ENCODE measurements at places on chromosomes 13 and 19. TPM values are rescaled to one million over a fixed set of nuclear protein-coding genes. Genes with fewer than 3 reads are reported as not detected.

- peak overlapping the region; percentile 91 for H3K27ac ChIP-seq
- peaks cover 96% of the 10 kb centered on the region for H3K4me1 ChIP-seq
- H3K36me3 ChIP-seq, result no peaks in the 10 kb centered on the region
Observed at GRCh38 chr19:2055931-2056836, 5.1 kb upstream of the MKNK2 start.

DNA sequence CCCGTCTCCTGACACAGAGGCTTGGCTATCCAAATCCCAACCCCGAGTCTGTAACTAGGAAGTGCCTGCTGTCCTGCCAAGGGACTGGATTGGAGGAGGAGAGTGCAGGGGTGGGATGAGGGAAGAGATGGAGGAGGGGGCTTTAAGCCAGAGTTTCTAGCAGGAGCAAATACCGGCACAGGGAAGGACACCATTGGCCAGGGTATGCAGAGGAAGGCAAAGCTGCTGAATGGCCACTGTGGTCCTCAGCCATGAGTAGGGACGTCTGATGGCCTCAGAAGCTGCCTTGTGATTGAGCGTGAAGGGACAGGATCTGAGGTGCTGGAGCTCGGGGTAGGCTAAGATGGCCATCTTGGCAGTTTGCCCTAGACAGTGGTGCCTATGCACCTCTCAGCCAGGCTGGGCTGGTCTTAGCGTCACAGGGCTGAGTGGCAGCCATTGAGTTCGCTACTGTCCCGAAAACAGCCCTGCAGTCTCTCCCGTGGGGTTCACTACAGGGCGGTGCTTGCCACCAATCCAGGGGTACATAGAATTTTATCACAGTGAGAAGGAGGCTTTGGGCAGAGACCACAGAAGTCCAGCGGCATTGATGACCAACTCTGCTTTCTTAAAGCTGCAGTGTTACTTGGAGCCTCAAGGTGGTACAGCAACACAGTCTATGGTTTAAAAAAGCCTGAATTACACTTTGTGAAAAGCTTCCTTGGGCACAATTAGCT, 61.8 kb downstream of the AKAP11 start:
- no peaks in the 10 kb centered on the region for H3K4me1 ChIP-seq
- no peak overlapping the region for H3K27ac ChIP-seq
- no peaks in the 10 kb centered on the region for H3K27me3 ChIP-seq
- H3K36me3 ChIP-seq, result no peaks in the 10 kb centered on the region
- DNase-seq, result no peak
- H3K4me3 ChIP-seq, result no peak overlapping the region

Gene ZNF14
- total RNA-seq, result 12.3 TPM

- DNase-seq, result no peak
- no peaks in the 10 kb centered on the region for H3K36me3 ChIP-seq
- no peaks in the 10 kb centered on the region for H3K4me1 ChIP-seq
- no peak overlapping the region for H3K4me3 ChIP-seq
- H3K27ac ChIP-seq, result no peak overlapping the region
Observed at GRCh38 chr13:74080762-74081161, 53.4 kb downstream of the KLF12 start.

Gene MUC16
- 0.04 TPM for total RNA-seq

Gene LPAR6
- total RNA-seq, result 19.6 TPM

- no peaks in the 10 kb centered on the region for H3K27me3 ChIP-seq
- no peak overlapping the region for H3K4me3 ChIP-seq
- H3K36me3 ChIP-seq, result peaks cover 5% of the 10 kb centered on the region
- H3K27ac ChIP-seq, result peak overlapping the region; percentile 78
Observed at GRCh38 chr19:46927106-46927505, 66.3 kb downstream of the ARHGAP35 start.

DNA sequence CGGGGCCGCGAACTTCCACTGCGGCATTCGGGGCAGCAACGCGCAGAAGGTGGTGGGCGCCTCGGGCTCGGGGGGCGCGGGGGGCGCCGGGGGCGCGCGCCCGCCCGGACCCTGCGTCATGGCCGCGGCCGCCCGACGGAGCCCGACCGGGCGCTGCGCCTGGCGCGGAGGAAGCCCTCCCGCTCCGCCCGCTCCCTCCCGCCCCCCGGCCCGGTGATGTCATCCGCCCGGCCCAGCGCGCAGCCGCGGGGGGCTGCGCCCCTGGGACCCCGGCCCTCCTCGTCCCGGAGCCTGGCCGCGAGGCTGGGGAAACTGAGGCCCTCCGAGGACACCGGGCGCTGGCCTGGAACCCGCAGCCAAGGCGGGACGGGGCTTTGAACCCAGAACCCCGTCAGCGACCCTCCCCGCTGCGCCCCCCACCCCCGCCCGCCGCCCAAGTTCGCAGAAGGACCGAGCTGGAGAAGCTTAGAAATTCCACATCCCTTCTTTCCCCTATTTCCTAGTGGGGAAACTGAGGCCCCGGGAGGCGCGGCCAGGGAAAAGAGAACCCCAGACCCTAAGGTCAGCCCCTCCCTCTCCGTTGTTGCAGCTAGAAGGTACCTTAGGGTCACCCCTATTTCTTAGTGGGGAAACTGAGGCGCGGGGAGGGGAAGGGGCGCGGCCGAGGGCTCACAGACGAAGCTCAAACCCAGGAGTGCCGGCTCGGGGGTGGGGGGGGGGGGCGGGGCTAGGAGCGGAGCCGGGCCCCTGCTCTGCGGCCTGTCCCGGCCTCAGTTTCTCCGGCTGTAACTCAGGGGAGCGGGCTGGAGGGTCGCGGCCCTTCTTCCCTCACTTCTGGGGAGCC, at the start of gene SHC2:
SHC2 (minus strand) TSS at position 157 of the 844 bp plus-strand sequence; CDS start at position 120, 37 bp downstream.
- peaks cover 22% of the 10 kb centered on the region for H3K4me1 ChIP-seq
- no peak for DNase-seq
- H3K27me3 ChIP-seq, result peaks cover 14% of the 10 kb centered on the region
- H3K4me3 ChIP-seq, result peak within 1 kb of the TSS; percentile 74
- no peaks in the 10 kb centered on the region for H3K36me3 ChIP-seq
- H3K27ac ChIP-seq, result peak within 1 kb of the TSS; percentile 78

DNA sequence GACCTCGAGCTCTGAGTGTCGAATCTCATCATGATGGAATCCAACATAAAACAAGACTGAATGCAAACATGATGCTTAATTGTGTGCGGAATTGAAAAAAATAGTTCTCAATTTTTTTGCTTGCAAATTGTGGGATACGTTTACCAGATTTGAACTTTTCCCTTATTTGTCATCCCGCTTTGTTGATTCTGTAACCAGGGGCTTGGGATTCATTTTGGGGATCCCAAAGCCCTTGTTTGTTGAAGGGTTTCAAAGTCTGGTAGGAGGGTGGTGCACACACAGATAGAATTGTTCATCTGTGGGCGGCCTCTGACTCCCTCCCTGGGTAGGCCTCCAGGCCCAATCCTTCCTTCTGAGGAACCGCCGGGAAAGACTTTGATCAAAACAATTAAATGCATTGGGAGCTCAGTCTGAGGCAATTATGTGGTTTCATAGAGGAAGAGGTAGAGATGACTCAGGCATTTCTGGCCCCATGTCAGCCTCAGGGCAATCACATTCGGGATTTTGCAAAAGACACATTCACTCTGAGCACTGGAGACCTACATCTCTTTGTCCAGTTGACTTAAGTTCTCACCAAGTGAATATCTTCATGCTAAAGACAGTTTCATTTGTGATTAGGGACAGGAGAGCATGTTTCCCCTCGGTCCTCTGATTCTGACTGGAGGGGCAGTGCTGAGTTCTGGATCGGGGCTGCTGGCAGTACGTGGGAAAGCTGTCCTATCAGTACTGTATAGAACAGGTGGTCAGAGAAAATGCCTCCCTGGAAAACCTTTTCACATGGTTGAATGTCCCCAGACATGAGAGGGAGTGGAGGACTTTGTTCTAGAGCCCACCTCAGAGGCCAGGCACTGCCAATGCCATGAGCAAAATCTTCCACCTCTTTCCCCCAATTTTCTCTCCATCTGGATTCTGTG, 27.8 kb upstream of the IGFL4 start:
- H3K4me3 ChIP-seq, result no peak overlapping the region
- H3K4me1 ChIP-seq, result peaks cover 31% of the 10 kb centered on the region
- no peaks in the 10 kb centered on the region for H3K36me3 ChIP-seq
- DNase-seq, result no peak
- no peak overlapping the region for H3K27ac ChIP-seq

GRCh38 chr13:37495046-37495445, 103.5 kb downstream of the POSTN start:
- H3K4me1 ChIP-seq, result peaks cover 17% of the 10 kb centered on the region
- H3K27me3 ChIP-seq, result no peaks in the 10 kb centered on the region
- no peak overlapping the region for H3K4me3 ChIP-seq
- no peaks in the 10 kb centered on the region for H3K36me3 ChIP-seq

Gene CAMSAP3
- total RNA-seq, result 60.5 TPM

DNA sequence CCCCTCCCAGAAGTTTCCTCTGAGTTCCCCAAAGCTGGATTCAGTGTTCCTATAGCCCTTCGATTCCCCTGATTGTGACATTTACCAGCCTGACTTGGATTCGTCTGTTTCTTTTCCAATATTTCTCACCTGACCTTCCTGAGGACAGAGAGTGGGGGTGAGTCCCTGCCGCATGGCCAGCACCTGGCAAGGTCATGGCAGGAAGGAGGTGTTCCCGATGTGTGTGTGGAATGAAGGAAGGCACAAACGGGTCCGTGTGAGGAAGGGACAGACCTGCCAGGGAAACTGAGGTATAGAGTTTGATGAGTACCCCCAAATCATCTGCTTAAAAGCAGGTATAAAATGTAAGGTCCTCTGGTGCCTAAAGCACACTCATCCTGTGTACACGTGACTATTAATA, 3.3 kb downstream of the COL4A1 start:
- no peak for DNase-seq
- no peak overlapping the region for H3K27ac ChIP-seq
- peaks cover 26% of the 10 kb centered on the region for H3K4me1 ChIP-seq
- no peaks in the 10 kb centered on the region for H3K36me3 ChIP-seq
- H3K4me3 ChIP-seq, result no peak overlapping the region

DNA sequence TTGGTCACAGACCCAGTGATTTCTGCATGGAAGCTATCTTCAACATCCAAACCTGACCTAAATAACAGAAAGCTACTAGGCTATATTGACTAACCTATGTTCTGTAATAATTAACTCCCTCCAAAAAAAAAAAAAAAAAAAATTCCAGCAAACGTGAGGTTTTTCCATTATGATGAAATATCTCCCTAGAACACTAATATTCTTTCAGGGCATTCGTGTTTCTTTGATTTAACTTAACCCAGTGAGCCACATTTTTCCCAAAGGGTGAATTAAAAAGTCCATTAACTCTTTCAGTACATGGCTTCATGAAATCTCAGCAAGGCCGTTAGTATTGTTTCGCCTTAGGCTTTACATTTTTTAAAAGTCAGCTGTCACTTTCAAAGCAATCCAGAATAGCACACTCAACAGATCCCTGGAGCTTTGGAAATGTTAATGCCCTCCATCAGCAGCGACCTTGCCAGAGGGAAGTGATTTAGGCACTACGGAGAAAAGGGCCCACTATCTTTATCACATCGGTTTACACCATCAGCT, 175.8 kb downstream of the DCT start:
- H3K27me3 ChIP-seq, result no peaks in the 10 kb centered on the region
- H3K36me3 ChIP-seq, result no peaks in the 10 kb centered on the region
- H3K4me1 ChIP-seq, result peaks cover 7% of the 10 kb centered on the region
- no peak for DNase-seq

- no peaks in the 10 kb centered on the region for H3K36me3 ChIP-seq
- peaks cover 19% of the 10 kb centered on the region for H3K27me3 ChIP-seq
- no peak overlapping the region for H3K27ac ChIP-seq
Observed at GRCh38 chr19:40524133-40524549, 52.5 kb upstream of the SHKBP1 start.

GRCh38 chr13:32007494-32007893, 24.1 kb upstream of the FRY start:
- no peaks in the 10 kb centered on the region for H3K27me3 ChIP-seq
- H3K36me3 ChIP-seq, result no peaks in the 10 kb centered on the region
- no peak overlapping the region for H3K4me3 ChIP-seq

GRCh38 chr13:41401366-41401765, 56.0 kb upstream of the RGCC start:
- no peaks in the 10 kb centered on the region for H3K36me3 ChIP-seq
- no peak overlapping the region for H3K27ac ChIP-seq
- no peaks in the 10 kb centered on the region for H3K4me1 ChIP-seq
- H3K4me3 ChIP-seq, result no peak overlapping the region

Gene RXFP2
- total RNA-seq, result 0.25 TPM

Gene CBY2
- not detected for total RNA-seq

Gene CRB3
- total RNA-seq, result 70.4 TPM

DNA sequence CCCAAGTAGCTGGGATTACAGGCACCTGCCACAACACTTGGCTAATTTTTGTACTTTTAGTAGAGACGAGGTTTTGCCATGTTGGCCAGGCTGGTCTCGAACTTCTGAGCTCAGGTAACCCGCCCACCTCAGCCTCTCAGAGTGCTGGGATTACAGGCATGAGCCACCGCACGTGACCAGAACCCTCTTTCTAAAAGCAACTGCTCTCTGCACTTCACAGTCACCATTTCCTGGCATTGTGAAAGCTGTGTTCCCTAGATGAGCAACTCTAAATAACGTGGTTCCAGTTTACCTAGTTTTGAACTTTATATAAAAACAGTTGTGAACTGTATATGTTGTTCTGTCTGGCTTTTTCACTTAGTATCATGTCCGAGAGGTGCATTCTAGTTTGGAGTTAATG, 152.9 kb downstream of the SIPA1L3 start:
- peak overlapping the region; percentile 18 for H3K27ac ChIP-seq
- H3K27me3 ChIP-seq, result no peaks in the 10 kb centered on the region
- H3K36me3 ChIP-seq, result peaks cover 5% of the 10 kb centered on the region
- peaks cover 12% of the 10 kb centered on the region for H3K4me1 ChIP-seq

GRCh38 chr13:113650275-113650674, 7.7 kb downstream of the ATP4B start:
- H3K4me1 ChIP-seq, result peaks cover 24% of the 10 kb centered on the region
- DNase-seq, result peak; percentile 39
- no peaks in the 10 kb centered on the region for H3K27me3 ChIP-seq
- H3K27ac ChIP-seq, result no peak overlapping the region

- H3K27ac ChIP-seq, result peak overlapping the region; percentile 84
- no peaks in the 10 kb centered on the region for H3K36me3 ChIP-seq
- peaks cover 53% of the 10 kb centered on the region for H3K4me1 ChIP-seq
- H3K27me3 ChIP-seq, result peaks cover 24% of the 10 kb centered on the region
- peak overlapping the region; percentile 54 for H3K4me3 ChIP-seq
- no peak for DNase-seq
Observed at GRCh38 chr13:30907121-30907861, 1.2 kb downstream of the MEDAG start.

Gene CEACAM3
- not detected for total RNA-seq

GRCh38 chr13:75910591-75910990, 274.5 kb downstream of the LMO7 start:
- no peak for DNase-seq
- H3K4me3 ChIP-seq, result no peak overlapping the region
- peaks cover 5% of the 10 kb centered on the region for H3K27me3 ChIP-seq
- H3K36me3 ChIP-seq, result no peaks in the 10 kb centered on the region
- no peak overlapping the region for H3K27ac ChIP-seq

- no peak overlapping the region for H3K4me3 ChIP-seq
- no peaks in the 10 kb centered on the region for H3K36me3 ChIP-seq
- H3K27ac ChIP-seq, result no peak overlapping the region
- no peak for DNase-seq
Observed at GRCh38 chr13:33168321-33168960, 117.1 kb downstream of the STARD13 start.

DNA sequence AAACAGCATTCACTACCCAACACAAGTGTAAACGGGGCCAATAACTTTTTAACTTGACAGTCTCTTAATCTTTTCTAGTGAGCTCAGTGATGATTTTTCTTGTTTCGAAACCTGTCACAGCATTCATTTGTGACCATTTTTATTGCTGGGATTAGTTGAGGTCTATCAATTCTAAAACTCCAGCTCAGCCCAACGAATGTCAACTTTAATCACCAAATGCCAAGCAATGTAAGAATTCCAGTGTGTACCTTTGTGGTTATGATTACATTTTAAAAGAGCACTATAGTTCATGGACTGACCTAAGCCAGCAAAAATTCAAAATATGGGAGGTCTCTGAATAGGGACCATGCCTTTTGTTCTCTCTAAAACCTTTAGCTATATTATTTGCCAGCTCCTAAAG, 694.3 kb upstream of the SGCG start:
- no peak overlapping the region for H3K4me3 ChIP-seq
- DNase-seq, result no peak
- no peaks in the 10 kb centered on the region for H3K27me3 ChIP-seq
- no peaks in the 10 kb centered on the region for H3K36me3 ChIP-seq

Data from suprapubic skin (tissue), 4 donors.